ENCODE measurements at places on chromosomes 7 and 10.

DNA sequence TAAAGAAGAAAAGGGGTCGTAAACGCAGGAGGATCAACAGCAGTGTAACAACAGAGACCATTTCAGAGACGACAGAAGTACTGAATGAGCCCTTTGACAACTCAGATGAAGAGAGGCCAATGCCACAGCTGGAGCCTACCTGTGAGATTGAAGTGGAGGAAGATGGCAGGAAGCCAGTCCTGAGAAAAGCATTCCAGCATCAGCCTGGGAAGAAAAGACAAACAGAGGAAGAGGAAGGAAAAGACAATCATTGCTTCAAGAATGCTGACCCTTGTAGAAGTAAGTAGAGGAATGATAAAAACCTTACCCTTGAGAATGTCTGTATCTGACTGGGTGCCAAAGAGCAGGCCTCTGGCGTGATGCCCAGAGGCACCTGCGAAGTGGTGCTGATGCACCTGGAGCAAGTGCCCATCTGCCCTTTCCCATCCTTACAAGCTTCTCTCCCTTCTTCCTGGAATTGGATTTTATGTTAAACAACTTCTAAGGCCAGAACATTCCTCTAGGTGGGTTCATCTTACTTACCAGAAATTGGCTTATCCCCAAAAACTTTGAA, 86.4 kb upstream of the SAMD8 start:
- no peak for DNase-seq

DNA sequence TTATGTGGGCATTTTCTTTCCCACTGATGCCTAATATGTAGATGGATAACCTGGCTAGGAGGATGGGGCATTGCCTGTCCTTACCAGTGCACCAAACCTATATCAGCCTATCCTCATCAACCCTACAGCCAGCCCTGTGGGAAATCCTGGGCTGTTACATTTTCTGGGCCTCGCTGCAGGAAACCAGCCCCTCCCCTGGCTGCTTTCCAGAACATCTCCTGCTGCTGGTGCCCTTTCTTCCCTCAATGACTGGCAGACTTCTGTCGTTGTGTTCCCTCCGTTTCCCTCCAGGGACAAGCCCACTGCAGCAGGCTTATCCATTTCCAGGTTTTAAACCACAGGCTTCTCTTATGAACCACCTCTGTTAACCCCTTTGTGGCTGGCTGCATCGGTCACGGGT, 486.1 kb upstream of the COBL start:
- DNase-seq = no peak

DNA sequence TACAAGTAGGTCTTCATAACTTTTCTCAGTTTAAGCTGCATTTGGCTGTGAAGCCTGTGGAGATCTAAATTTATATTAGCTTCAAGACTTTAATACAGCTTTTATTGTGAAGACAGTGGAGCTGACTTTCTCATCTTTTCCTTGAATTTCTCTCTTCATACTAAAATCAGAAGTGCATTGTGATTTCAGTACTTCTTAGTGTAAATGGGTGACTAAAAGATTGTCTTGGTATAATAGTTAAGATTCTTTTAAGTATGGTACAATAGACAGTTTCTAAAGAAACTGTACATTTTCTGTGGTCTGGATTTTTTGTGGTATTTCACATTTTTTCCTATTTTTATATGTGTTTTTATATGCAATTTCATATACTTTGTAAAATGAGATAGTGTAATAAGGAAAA, 21.0 kb upstream of the DDX21 start:
- no peak for DNase-seq

- no peak for DNase-seq
Observed at GRCh38 chr7:91533996-91534395, 269.8 kb downstream of the FZD1 start.

DNA sequence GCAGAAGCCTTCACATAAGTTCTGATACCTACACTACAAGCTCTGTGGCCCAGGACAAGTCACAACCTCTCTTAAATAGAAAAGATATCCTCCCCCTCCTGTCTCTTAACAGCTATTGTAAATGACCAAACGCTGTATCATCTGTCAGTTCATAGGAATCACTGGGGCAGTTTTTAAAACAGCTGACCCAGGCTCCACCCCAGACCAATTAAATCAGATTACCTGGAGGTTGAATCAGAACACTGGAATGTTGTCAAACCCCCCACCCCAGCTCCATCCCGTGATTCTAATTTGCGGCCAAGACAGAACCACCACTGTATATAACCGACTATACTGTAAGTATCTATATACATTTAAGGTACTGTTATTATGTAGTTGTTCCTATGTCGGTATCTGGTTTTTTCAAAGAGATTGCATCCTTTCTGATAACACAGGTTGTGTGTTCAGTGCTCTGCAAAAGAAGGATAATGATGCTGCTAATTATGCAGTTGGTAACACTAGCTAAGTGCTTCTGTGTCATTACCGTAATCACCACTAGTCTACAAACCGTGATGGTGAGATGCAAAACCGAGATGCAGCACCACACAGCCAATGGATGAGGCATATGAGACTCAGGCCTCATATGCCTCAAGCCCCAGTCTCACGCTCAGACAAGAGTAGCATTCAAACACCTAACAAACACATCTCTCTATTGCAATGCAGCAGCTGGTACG, 47.4 kb downstream of the TNS3 start:
- DNase-seq = no peak

DNA sequence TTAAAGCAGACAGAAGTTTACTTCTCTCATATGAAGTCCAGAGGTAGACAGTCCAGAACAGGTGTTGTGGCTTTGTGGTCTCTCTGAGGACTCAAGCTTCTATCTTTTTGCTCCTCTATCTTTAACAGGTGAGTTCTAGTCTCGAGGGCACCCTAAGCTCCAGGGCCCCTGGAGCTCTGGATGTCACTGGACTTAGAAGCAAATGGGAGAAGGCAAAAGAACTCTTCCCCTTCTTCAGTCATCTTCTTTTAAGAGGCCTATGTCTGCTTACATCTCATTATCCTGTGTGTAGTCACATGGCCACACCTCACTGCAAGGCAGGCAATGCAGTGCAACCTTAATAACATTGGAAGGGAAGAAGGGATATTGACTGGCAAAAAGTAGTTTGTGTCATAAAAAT, 61.6 kb downstream of the ADCYAP1R1 start:
- no peak for DNase-seq

- DNase-seq = no peak
Observed at GRCh38 chr10:51171946-51172345, 97.7 kb downstream of the PRKG1 start.
